Brain (organoid and tissue), 16 donors: ENCODE measurements at places on chromosomes 2 and 18.

DNA sequence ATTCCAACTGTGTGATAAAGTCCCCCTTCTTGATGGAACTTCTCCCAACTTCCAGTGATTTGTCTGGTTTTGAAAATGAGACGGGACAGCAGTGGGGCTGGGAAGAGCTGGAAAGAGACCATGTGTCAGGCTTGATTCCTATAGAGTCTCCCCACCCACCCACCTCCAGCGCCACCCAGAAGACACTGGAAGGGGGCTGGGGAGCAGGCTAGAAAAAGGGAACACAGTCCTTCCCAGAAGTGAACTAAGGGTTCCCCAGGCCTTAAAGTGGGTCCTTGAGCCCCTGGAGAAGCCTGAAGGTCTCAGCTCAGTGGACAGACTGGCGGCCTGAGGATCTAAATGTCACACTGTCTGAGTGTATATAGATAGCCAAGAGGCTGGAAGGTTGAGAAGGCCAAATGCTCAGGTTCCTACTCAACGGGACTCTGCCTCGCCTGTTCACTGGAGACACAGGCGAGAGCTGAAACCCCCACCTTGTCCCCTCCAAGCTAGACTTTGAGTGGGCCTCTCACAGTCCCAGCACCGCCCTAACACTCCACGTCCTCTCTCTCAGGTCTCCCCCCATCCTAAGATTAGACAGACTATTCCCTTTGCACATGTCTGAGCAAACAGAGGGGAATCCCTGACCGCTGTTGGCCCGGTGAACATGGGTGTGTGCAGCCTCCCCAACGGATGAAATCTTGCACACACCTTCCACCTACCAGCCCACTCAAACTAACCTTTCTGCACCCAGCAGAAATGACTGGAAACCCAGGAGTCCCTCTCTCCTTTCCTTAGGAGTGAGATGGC, 1.6 kb downstream of the PKDCC start:
- no peak for DNase-seq

DNA sequence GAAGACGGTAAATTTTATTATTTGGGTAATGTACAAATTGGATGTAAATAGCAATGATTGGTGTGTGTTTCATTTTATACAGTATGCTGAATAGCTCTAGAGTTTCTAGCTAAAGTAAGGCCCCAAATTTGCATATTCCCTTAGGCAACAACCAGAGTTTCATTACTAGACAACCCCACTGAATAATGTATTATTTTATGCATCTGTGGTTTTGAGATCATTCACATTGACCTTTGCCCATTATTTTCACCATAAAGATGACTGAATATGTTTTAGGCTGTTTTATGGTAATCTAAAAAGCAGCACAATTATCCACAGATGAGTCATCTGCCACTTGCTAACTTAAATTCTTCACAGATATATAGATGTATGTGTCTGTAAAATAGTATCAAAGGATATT, 44.5 kb upstream of the C2orf74 start:
- DNase-seq: no peak

- DNase-seq: no peak
Observed at GRCh38 chr2:214341646-214342045, 69.2 kb upstream of the VWC2L start.

- DNase-seq: no peak
Observed at GRCh38 chr2:72581560-72582181, 244.2 kb downstream of the EXOC6B start.

GRCh38 chr18:32299484-32299883, 109.6 kb downstream of the MEP1B start:
- no peak for DNase-seq

DNA sequence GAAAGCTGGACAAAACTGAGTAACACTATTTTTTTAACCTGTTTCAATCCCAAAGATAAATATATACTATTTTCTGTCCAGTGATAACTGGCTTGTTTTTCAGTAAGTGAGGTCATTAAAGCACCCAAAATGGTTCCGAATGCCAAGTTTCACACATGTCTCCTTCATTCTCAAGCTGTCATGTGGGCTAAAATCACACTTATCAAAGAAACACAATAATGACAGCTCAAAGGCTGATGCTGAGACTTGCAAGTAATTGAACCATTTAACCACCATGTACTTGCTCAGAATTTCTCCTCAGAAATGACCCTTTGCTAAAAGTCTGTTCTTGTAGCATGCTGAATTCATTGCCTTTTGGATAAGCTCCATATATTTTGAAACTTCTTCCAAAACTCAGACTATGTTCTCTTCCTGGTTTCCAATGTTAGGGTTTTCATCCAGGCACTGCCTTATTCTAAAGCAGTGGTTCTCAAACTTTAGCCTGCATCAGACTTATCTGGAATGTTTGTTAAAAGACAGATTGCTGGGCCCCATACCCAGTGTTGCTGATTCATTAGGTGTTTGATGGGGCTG, 149.8 kb downstream of the VWC2L start:
- DNase-seq: peak; percentile 67

DNA sequence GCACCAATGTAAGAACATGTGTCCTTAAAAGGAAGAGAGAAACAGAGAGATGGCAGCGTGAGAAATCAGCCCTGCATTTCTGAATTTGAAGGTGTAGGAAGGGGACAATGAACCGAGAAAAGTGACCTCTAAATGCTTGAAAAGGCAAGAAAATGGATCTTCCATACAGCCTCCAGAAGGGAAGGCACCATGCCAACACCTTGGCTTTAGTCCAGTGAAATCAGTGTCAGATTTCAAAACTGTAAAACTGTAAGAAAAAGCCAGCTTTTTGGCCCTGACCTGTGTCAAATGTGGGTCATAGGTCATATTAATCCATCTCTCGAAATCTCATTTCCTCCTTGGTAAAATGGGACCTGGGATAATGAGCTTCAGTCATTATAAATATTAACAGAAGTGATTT, 762.3 kb downstream of the DCDC2C start:
- DNase-seq: peak; percentile 16

DNA sequence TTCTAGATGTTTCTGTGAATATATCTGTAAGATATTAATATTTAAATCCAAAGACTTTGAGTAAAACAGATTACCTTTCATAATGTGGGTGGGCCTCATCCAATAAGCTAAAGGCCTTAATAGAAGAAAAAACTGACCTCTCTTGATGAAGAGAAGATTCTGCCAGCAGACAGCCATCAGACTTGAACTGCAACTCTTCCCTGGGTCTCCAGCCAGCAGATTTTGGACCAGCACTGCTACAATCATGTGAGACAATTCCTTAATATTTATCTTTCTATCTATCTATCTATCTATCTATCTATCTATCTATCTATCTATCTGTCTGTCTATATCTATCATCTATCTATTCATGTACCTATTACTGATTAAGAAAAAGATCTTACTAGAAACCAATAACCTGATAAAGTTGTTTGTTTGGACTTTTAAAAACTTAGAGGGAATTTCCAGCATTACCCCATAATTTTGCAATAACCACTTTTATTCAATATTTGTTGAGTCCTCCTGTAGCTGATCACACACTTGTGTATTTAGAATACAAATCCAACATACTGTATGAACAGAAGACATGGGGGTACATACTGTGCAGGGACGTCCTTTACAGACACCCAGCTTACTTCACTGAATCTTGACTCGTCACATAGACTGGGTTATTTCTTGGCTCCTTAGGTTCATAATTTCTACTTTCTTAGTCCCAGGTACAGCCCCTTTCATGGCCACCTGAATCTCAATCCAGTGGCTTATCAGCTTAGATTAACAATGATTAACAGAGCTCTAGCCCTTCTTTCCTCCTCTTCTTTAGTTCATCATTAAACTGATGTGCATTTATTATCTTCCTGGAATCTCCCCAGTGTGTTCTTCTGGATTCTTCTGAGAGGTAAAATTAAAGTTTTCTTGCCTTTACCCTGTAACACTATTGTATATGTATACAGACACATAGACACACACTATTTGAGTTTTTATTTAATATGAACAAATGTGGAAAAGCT, 27.2 kb upstream of the STAT4 start:
- DNase-seq: no peak

DNA sequence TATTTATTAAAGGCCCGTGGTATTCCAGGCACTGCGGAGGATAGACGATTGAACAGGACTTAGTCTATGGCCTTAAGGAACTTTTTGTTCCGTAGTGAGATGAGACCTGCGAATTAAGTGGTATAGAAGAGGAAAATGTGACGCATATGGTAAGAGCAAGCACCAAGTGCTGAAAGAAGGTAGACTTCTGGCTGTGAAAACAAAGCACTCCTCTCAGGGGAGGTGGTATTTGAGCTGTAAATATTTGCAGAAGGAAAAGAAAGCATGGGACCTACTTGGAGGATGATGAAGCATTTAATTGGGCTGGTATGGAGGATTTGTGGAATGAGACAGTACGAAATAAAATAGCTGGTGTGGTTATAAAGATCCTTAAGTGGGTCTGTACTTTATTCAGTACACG, 62.5 kb downstream of the GPR39 start:
- no peak for DNase-seq

- peak; percentile 52 for DNase-seq
Observed at GRCh38 chr18:72808680-72809079, 59.1 kb downstream of the NETO1 start.

DNA sequence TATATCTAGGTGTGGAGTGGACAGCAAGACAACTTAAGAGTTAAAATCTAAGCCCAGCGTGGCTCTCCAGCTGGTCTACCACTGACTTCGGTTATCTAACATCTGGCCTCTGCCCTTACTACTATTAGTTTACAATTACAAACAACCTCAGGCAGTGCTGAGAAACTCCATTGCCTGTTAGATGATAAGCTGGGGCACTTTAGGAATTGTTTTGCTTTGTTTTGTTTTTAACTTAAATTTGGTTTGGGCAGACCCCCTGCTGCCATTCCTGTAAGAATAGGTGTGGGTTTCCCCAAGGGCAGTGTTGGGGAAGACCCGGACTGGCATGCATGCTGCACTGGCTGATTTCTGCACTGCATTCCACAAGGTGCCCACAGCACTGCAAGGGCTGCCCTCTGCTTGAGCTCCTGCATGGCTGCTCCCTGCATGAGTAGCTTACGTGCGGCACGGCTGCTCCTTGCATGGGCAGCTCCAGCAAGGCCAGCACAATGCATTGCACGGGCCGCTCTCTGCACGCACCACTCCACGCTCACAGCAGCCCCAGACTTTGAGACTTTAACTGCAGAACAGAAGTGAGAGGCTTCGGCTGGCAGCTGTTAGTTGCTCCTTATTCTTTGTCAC, 74.2 kb upstream of the SERTAD2 start:
- no peak for DNase-seq

DNA sequence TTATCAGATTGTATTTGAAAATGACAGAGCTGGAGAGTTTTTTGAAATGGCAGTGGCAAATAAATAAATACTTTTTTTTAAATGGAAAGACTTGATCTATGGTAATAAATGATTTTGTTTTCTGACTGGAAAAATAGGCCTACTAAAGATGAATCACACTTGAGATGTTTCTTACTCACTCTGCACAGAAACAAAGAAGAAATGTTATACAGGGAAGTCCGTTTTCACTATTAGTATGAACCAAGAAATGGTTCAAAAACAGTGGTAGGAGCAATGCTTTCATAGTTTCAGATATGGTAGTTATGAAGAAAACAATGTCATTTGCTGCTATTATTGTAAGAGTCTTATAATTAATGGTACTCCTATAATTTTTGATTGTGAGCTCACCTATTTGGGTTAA, 30.9 kb downstream of the CD28 start:
- DNase-seq: no peak

GRCh38 chr2:165122521-165122920, 81.3 kb downstream of the SCN3A start:
- peak; percentile 6 for DNase-seq

GRCh38 chr2:166805753-166806152, 82.5 kb upstream of the XIRP2 start:
- DNase-seq: no peak

GRCh38 chr2:224922142-224922727, 120.0 kb downstream of the DOCK10 start:
- no peak for DNase-seq

DNA sequence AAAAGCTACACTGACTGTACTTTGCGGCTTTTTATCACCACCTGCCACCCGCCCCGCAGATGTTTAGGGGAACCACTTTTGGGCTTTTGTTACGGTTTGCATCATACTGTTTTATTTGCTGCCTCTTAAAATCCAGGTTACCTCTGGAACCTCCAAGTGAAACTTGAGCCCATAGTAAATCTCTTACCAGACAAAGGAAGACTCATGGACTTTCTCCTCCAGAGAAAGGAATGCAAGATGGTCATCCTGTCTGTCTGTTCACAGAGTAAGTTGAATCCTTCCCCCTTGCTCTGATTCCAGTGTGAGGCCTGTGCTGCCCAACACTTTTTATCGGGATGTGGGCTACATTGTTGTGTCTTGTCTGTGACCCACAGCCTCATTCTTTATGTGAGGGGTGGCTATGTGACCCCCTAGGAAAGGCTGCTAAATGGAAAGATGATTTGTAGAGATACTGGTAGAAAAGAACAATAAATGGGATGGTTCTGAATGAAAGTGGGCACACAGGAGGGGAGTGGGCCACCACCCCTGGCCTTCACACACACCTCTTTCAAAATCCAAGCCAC, 23.3 kb downstream of the RMC1 start:
- no peak for DNase-seq

GRCh38 chr2:191946471-191947182, 99.7 kb upstream of the CAVIN2 start:
- peak; percentile 25 for DNase-seq

- DNase-seq: peak; percentile 38
Observed at GRCh38 chr2:158969715-158970240, 1.3 kb downstream of the TANC1 start.

GRCh38 chr2:238700506-238701340, 147.2 kb upstream of the TWIST2 start:
- DNase-seq: no peak

GRCh38 chr2:142422769-142423168, 292.0 kb upstream of the LRP1B start:
- DNase-seq: no peak

GRCh38 chr2:195606179-195606578, 50.8 kb upstream of the SLC39A10 start:
- no peak for DNase-seq
